ENCODE measurements at places on chromosomes 7 and 10.

GRCh38 chr7:70193514-70193913, 595.2 kb downstream of the AUTS2 start:
- DNase-seq, result no peak

GRCh38 chr7:88455696-88456095, 149.0 kb upstream of the STEAP4 start:
- no peak for DNase-seq

DNA sequence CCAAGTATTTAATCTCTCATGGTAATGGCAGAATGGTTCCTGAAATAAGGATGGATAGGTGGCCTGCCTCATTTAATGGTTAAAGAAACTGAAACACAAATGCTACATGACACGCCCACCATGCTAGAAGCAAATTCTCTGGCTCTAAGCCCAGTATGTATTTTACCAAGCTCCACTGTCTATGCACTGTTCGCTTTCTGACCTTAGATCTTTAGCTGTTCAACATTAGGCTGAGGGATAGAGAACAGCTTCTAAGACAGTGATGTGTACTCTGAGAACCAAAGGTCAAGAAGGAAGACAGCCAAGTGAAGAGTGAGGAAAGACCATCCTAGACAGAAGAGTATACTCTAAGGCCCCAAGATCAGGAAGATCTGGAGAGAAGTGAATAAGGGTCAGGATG, 26.6 kb downstream of the FAM3C start:
- DNase-seq, result no peak

DNA sequence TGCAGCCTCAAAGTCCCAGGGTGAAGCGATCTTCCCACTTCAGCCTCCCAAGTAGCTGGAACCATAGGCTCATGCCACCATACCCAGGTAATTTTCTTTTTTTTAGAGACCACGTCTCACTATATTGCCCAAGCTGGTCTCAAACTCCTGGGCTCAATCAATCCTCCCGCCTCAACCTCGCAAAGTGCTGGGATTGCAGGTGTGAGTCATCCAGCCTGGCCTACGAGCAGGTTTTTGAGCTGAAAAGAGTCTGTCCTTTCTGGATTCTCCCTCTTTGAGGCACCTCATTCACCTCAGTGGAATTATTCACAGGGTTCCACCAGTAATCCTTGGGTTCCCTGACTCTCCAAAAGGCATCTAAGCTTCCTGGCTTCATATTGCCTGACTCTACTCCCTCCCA, 7.6 kb upstream of the LEP start:
- DNase-seq, result no peak

DNA sequence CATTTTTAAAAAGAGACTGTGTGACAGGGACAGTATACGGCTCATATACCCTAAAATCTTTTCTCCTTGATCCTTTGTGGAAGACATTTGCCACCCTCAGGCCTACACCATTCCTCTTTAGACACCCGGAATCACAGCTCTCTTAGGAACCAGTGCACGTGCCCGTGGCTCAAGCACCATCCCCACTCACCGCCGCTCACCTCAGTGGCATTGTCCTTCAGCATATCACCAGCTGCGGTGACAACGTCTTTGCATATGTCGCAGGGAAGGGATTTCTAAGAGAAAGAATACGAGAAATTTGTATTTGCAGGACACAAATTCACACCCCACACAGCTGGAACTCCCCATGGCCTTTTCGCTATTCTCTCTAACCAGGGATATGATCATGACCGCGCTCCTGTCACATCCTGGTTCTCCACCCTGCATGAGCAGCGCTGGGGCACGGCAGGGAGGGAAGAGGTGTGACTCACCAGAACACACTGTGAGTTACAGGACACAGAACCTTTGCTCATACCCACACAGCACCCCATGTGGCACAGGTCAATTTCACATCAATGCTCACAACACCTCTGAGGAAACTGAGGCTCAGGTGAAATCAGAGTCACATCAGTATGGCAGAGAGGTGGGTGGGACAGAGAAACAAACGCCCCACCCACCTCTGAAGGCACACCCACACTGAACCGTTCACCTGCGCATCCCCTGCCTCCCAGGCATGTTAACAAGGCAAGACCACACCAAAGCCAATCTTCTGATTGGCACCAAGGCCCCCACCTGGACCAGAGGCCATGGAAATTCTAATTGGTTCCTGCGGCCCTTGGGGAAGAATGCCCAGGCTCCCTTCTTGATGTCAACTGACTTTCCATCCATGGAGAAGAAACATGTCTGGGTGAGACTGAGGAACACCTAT, 19.2 kb downstream of the PSAP start:
- no peak for DNase-seq

DNA sequence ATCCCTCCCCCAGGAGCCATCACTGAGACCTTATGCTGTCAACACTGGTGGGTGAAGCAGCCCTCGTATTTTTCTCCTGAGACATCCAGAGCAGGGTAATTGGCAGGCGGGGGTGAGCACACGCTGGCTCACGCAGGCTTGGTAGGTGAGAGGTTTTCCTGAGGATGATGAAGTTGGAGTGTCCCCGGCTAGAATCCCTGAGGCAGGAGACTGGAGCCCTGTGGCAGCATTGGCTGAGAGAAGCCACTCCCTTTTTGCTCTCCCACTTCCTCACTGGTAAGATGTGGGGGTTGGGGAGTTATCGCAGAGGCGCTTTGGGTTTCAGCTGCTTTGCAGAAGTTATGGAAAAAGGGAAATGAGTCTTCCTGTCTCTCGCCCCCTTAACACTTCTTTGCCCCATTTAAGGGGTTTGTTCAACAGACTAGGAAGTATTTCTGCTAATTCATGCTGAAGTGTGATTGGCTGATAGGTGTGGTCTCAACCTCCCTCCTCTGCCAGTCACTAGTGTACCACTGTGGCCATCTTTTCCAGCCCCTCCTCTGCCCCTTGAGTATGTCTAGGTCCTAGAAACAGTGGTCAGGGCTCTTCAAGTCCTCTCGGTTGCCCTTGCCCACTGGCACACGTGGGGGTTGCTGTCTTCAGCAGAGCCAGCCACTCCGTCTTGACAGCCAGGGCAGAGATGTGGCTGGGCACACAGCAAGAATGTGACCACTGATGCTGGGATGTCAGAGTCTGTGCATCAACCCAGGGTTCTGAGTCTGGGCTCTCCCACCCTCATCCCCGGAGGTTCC, 5.7 kb downstream of the ARPC1B start:
- DNase-seq, result peak; percentile 60

DNA sequence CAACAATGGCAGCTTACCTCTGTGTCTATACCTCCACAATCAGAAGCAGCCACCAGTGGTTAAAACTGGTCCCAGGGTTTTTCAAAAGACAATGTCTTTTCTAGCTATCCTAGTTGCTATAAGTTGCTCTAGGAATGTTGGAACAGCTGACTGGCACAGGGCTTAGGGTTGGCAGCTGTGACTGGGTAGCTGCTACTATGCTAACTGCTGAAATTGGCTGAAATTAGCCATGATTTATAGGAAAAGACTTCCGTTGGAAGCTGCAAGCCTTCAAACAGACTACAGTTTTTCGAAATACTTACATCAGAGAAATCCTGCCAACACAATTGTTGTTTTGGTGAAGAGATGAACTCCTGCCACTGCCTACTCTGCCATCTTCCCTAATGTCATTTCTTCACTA, 102.3 kb downstream of the MKX start:
- no peak for DNase-seq
